GM23338 (cell line): ENCODE measurements at places on chromosomes 16 and 17. TPM values are rescaled to one million over a fixed set of nuclear protein-coding genes. Genes with fewer than 3 reads are reported as not detected.

The PVALEF gene
- total RNA-seq: not detected in 2 replicates

The CTRB2 gene
- total RNA-seq: not detected in 2 replicates

The SMIM5 gene
- total RNA-seq: not detected in 2 replicates

DNA sequence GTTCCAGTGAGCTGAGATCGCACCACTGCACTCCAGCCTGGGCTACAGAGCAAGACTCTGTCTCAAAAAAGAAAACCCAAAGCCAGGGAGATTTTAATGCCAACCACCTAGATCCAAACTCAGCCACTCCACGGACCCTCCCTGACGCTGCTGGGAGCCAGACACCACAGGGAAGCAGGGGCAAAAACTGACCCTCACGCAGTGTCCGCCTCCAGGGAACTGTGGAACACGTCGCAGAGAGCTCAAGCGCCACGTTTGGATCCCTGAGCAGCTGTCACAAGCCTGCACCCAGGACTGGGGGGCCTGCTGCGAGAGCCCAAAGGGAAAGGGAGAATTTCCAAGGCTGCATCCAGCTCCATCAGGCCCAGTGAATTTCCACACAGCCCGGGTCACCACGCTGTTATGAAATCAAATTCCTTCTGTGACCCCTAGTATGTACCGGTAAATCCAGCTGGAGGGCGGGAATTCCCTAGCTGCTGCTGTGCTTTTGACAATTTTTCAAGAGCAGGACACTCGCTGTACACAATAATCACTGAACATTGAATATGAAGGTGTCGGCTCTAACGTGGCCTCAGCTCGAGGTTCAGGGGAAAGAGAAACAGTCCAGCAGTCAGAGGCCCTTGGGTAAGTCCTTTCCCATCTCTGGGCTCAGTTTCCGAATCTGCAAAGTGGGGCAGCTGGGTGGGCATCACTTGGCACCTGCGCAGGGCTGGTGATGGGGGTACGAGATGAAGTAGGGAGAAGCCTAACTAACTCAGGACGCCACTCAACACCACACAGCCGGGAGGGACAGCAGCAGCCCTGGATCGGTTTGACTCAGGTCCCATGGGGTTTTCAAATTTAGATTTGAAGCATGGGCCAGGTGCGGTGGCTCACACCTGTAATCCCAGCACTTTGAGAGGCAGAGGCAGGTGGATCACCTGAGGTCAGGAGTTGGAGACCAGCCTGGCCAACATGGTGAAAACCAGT, 8.6 kb downstream of the CARHSP1 start:
- DNase-seq: no peak

DNA sequence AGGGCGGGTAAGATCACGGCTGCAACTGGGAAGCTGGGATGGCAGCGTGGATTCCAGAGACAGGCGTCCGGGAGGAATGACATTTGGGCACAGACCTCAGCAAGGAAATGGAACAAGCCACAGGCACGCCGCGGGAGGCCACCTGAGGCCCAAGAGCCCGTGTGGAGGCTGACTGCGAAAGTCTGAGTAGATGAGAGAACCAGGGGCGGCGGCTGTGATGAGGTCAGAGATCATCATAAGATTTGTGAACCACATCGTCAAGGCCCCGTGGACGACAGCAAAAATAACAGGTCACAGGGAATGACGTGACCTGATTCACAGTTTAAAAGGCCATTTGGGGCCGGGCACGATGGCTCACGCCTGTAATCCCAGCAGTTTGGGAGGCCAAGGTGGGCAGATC, 48.2 kb downstream of the MRM3 start:
- no peak for DNase-seq

DNA sequence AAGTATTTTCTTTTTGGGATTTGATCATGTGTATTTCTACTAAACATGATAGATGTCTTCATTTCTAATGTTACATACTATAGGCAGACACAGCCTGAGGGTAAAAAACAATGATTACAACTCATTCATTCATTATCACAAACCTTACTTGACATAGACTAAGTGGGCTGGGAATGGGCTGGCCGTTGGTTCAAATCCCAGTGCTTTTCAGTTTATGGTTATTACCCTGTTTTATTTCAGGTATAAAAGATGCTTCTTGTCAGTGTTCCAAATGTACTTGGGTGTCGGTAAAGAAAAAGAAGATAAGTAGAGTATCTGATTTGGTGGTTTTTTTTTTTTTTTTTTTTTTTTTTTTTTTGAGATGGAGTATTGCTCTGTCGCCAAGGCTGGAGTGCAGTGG, 149.7 kb upstream of the ZFHX3 start:
- no peak for DNase-seq
